ENCODE measurements at places on chromosomes 12 and 14.

DNA sequence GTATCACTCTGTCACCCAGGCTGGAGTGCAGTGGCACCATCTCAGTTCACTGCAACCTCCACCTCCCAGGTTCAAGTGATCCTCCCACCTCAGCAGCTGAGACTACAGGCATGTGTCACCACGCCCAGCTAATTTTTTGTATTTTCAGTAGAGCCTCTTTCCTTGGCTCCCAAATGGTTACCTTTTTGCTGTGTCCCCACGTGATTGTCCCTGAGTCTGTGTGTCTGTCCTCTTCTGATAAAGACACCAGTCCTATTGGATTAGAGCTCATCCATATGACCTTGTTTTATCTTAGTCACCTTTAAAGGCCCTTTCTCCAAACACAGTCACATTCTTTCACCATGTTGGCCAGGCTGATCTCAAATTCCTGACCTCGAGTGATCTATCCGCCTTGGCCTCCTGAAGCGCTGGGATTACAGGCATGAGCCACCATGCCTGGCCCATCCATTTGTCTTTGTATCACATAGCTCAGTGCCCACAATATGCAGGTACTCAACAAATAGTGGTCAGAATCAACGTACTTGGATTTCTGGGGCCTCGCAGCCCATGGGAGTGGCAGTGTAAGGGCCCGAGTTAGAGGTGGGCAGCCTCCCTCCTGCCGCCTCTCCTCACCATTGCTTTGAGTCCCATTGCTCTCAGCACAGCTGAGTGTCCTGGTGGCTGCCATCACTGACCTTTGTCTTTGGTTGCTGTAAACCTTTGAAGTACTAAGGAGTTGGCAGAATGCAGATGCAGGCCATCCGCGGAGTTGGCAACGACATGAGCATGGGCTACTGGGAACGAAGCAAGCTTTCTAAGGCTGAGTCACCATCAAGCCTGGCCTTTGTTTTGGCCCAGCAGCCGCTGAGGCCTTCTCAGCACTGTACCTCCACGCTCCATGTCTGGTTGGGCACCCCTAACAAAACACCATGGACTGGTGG lies 9.3 kb downstream of the TPCN1 start:
- no peak for DNase-seq

DNA sequence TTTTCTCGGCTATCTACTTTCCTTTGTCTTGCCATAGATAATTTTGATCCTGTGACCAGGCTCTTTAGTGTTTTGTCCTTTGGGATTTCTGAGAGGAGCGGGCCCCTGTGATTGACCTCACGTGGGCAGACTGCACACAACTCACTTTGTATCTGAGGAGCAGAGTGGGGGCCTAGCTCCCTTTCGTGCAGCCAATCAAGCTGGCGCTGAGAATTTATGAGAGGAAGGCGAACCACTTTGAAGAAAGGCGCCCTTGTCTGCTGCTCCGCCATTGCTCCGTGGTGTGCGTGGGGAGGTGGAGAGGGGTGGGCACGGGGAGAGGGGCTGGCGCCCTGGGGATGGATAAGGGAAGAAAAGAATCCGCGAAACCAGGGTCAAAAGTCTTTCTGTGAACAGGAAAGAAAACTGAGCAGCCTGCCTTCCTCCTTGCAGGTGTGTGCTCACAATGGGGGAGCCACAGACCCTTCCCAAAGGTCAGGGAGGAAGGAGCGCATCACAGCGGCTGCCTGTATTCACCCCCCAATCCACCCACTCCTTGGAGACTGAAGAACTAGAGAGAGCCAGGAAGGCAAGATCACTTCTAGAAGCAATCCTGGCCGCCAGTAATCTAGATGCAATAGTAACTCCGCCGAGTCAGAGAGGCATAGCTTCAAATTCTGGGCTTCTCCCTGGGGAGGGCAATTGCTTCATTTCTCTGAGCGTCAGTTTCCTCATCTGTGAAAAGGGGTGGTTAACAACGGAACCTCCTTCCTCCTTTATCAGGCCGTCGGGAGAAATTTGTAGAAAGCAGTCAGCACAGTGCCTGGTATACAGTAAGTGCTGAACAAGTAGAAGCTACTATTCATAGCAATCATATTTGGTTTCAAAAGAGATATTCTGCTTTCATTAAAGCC lies 24.9 kb upstream of the MED13L start:
- DNase-seq, result no peak

DNA sequence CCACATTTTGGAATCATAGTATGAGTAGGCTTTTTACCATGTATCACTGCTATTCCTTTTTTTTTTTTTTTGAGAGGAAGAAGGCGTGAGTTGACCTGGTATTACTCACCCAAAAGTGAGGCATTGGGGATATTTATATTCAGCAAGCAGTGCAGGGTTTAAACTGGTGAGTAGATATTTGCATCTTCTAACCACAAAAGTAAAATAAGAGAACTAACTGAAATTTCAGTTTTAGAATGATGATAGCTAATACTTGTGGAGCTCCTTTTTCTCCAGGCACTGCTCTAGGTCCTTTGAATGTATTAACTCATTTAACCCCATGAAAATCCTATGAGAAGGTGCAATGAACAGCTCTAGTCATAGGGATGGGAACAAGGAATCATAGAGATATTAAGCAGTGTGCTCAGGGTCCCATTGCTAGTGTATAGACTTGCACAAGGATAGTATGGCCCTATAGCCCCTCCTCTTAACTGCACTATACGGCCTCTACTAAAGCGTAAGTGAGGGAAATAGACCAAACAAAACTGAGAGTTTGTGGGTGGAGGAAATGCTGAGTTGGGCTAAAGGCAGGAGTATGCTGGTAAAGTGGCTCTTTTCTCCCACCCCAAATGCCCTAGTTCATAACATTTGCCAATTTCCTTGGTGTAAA lies 104.3 kb upstream of the MAX start:
- DNase-seq, result peak; percentile 35

- DNase-seq, result no peak
Measured at GRCh38 chr14:96261772-96262655, 6.0 kb downstream of the BDKRB1 start.
